ENCODE measurements at places on chromosomes 5 and 9.

DNA sequence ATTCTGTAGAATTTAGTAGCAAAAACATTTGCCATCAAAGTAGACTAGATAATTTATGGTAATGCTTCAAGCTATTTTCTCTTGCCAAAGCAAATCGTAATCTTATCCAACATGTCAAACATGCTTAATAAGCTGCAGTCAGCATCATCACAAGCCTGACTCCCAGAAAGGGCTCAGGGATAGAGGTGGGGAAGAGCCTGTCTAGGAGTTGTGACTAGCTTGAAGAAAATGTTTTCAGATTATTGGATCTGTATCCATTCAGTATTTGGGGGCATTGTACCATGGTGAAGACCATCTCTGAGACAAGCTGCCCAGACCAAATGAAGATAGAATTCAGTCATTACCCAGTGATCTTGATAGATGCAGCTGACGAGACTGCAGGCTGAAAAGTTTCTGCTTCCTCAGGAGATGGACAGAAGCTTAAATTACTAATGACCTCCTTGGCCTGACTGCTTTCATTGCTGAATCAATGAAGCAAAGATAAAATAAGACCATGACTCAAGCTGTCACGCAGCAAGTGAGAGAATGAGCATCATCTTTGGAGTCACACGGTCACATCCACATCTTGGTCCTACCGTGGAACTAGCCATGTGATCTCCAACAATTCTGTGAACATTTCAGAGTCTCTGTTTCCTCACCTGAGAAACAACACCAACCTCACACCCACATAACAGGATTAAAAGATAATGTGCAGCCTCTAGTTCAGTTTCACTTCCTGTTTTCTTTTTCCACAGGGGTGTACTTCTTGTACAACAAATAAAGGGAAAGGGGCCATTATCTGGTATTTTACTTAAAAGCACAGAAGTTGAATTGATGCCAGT lies 9.4 kb downstream of the ERAP2 start:
- DNase-seq = no peak

DNA sequence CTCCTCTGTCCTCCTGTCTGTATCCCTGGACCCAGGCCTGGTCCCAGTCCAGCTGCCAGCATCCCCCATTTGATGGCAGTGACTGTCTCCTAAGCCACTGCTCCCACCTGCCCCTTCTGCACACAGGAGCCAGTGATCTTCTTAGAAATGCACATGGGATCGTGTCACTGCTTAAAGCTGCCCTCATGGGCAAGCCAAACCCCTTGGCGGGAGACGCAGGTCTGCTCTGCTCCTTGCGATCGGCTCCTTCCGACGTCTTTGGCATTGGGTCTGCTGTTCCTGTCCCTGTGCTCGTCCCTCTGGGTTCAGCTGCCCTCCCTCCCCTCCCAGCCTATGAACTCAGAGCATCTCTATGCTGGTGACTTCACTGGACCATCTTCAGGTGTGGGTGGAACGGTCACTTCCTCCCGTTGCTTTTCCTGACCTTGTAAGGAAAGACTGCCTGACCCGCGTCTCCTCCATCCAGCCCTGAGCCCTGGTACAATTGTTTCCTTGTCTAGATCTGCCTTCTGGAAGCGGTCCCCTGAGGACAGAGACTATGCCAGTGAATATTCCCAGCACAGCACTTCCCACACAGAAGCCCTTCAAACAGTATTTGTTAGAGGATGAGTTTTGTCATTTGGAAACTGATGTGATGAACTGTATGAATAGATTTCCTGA lies 116.5 kb downstream of the ZNF354C start:
- DNase-seq = no peak

DNA sequence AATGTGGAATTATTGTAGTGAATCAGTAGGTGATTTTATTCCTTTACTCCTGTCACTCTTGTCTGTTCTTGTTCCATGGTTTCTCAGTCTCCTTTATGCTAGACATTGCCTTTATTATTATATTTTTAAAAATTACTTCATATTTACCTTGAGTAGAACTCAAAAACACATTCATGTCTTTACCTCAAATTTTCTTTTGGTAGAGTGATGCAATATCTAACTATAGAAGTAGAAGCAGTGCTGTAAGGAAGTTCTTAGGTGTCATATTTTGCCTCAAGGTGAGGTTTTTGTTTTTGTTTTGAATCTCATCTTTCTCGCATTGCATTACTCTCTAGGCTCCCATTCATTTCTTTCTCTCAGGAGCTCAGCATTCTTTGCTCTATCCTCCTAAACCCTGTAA lies 12.2 kb downstream of the IPO11 start:
- DNase-seq = no peak

DNA sequence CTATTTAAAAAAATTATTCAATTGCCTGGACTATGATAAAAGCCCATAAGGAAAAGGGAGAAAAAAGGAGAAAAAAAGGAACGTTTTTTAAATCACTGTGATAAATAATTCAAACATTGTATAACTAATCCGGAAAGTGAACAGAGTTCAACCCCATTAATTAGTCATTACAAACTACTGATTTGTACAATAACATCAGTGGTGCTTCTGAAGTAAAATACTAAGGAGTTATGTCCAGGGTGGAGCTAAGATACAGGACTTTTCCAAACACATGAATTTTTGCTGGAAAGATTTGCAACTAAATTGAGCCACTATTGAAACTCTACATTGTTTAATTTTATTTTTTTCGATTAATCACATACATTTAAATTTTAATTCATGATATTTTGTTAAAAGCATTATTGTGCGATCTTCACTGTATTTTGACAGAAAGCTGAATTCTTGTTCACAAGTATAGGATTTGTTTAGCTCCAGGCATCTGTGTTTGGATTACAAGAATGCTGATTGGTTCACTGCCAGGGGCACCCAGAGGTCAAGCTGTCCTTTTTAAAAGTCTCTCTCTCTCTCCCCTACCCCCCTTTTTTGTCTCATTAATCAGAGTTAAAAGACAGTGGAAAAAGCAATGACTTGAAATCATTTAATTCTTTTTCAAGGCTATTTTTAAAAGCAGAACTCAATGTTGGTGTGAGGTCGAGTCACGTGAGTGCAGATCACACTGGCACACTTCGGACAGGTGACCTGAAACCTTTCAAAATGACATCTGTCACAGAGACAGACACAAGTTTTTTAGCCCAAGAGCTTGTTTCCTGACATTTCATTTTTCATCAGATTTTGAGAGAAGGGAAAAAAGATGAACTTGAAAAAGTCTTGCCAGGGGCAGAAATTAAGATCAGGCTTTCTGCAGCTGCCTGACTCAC lies 387.3 kb downstream of the NR2F1-AS1 start:
- DNase-seq = no peak

- DNase-seq = no peak
These were observed 25.9 kb downstream of the CDC42SE2 start for GRCh38 chr5:131289738-131290137.

DNA sequence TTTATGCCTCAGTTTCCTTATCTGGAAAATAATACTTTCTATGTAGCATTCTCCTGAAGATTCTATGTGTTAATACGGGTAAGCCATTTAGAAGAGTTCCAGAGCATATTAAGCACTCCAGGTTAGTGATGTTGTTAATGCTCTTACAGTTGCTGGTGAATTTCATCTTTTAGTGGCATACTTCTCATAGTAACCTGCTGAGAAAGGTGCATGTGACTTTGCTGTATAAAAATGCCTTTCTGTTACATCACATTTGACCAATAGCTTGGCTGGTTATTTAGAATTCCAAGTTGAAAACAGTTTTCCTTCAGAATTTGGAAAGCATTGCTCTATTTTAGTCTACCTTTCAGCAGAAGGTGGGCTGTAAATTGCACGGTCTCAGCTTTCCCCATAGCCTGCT lies 27.2 kb downstream of the GCNT1 start:
- DNase-seq = no peak

DNA sequence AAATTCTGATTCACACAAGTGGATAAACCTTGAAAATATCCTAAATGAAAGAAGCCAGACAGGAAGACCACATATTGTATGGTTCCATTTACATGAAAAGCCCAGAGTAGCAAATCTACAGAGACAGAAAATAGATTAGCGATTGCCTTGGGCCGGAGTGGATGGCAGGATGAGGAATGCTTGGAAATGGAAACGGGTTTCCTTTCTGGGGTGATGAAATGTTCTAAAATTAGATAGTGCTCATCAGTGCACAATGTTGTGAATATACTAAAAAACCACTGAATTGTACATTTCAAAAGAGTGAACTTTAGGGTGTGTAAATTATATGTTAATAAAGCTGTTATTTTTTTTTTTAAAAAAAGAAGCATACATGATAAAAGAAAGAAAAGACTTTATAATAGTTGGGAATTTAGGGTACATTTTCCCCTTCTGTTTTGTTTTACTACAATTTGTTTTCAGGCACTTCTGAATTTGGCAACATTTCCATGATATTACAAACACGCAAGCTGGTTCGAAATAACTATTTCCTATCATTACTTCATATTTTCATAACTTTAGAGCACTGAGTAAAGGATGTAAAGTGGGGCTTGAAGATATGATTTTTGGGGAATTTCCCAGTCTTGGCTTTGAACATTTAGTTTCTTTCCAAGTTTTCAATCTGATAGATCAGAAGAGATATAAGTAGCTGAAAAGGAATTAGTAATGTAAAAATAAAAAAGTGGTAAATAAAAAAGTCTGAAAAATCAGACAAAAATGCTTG lies 23.9 kb downstream of the SLC35A4 start:
- DNase-seq = no peak

- DNase-seq = no peak
These were observed 159.2 kb downstream of the ARRDC3 start for GRCh38 chr5:91223886-91224285.

GRCh38 chr9:121393318-121393717 lies 23.3 kb upstream of the STOM start:
- no peak for DNase-seq

- no peak for DNase-seq
These were observed 50.4 kb upstream of the MVB12B start for GRCh38 chr9:126276056-126276728.

DNA sequence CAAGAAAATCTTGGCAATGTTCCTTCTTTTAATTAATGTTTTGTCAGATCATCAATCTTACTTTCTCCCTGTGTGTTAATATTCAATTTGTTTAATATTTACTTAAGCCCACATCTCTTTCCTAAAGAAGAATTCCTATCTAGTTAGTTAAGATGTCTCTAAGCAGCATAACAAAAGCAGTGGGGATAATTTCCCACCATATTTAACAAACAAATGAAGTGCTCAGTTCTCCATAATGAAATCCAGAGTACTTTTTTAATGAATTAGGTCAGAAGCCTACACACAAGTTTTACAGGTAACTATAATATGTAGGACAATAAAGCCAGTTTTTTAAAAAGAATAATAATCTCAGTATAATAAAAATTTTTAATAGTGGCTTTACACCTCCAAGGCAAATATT lies 1918.8 kb downstream of the EFNA5 start:
- no peak for DNase-seq

DNA sequence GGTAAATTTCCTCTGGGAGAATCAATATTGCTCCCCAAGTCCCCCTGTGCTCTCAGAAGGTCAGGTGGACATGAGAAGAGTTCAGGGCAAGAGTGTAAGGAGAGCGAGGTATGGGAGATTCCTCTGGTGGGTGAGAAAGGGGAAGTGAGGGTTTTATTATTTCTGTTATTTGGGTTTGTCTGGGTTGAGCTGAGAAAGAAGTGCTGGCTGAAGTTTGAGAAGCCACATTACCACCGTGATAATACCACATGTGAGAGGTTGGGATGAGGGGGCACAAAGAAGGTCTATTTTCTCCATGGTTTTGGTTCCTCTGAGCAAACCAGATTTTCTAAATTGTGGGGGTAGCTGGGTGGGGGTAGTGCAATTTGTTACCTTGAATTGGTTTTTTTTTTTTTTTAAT lies 350.4 kb downstream of the OSTF1 start:
- DNase-seq = no peak

DNA sequence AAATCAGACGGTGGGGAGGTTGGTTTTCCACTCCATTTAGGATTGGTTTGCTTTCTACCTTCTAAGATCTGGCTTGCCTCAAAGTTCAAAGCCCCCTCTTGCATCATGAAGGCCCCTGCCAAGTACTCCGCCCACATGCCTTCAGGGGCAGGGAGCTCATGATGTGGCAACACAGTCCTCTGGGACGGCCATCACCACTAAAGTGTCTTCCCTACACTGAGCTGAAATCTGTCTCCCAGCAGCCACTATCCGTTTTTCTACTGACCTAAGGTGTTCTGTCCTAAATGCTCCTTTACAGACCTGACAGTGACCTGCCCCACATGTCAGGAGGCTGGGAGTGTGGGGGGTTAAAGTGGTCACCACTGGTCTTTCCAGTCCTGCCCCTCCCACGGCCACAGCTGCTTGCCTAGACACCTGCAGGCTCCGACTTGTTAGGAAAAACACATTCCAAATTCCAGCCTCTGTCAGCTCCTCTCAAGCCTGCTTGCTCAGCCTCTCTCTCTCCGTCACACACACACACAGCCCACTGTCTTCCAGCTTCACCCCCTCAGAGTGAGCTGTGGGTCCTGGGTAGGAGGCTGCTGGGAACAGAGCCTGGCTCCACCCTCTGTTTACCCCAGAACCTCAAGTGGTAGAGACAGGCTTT lies 44.9 kb downstream of the SHB start:
- no peak for DNase-seq

GRCh38 chr5:40410964-40411635 lies 268.6 kb upstream of the PTGER4 start:
- no peak for DNase-seq

DNA sequence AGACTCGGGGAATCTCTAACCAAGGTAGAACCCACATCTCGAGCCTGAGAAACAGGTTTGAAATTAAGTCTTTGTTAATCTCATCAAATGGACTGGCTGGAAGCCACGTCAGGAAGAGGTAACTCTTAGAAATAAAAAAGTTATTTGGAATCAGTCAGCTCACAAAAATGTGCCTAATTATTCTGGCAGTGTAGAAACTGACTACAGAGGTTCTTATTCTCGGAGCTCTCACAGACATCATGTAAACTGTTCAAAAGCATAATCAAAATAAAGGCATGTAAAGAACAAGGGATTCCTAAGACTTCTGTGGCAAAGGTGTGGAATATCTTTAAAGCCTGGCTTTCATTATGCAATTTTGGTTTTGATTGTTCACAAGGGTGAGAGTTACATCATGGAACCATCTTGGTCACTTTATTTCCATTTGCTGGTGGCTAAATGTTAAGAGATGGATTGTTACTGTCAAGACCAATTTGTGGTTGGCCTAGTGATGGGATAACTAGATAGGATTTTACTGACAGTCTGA lies 85.1 kb downstream of the OTULIN start:
- DNase-seq = no peak
